ENCODE measurements at places on chromosomes 6 and 20.

- DNase-seq = no peak
Measured at GRCh38 chr20:45358282-45359068, 4.5 kb upstream of the SYS1 start.

GRCh38 chr6:16595514-16596120 is 165.6 kb downstream of the ATXN1 start:
- no peak for DNase-seq

- no peak for DNase-seq
Measured at GRCh38 chr6:133809406-133809805, 79.5 kb upstream of the TCF21 start.

DNA sequence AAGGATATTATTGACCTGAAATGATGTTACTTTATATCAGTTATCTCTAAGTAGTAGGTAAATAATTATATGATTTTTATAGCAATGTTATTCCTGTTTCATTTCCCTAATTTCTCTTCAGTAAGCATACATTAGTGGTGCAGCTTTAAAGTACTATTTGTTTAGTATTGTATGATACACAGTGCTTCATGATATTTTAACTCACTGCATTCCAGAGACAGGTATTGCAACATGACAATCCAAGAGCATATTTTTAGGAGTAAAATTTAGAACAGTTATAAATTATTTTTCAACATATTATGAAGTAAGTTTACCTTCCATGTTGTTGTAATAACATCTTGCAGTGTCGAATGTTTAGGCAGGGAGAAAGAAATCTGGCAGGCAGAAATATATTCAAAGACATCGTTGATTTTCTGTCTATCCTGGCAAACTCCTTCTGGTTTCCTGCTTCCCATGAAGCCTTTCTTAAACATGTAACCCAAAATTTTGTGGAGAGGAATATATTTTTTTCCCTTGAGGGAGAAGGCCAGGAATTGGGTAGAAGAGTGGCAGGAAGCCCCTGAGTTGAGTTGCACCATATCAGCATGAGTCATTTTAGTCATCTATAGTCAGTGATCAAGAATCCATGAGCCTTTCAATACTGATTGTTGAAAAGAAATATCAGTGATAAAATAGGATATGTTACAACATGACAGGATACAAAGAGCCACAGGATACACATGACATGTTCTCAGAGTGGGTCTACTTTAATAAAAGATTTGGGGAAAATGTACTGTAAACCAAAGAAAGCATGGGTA is 29.0 kb upstream of the PTCHD4 start:
- DNase-seq = no peak

- DNase-seq = no peak
Measured at GRCh38 chr6:30841644-30842504, 42.4 kb upstream of the DDR1 start.

DNA sequence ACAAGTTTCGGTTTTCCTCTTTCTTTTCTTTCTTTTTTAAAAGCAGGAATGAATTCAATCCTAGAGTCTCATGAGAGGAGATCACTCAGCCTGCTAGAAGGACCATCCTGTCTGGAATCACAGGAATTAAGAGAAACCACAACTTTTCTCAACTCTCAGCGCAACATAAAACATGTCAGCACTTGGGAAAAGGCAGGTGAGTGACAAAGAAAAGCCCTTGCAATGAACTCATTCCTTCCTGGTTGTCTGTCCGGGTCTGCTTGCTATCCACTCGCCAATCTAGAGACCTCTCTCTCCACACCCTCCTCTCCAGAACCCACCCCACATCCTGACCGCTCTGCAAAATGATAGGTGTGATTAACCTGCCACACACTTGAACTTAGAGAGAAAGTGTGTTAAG is 253.8 kb downstream of the LY86 start:
- DNase-seq = no peak

DNA sequence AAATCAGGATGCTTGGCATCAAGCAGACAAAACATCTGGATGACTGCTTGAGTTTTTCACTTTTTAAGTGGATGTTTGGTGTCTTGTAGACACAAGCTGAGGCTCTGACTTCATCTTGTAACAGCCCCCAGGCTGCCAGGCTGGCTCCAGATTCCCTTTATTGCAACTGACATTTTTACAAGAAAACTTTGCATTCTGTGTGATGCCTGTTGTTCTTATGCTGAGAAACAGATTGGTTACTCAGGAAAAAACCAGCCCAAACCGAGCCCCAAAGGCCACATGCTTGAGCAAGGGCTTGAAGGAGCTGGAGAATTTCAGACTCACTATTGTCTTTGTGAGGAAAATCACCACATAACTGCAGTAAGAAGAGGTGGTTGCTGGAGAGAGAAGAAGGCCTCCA is 98.4 kb upstream of the PREP start:
- no peak for DNase-seq

DNA sequence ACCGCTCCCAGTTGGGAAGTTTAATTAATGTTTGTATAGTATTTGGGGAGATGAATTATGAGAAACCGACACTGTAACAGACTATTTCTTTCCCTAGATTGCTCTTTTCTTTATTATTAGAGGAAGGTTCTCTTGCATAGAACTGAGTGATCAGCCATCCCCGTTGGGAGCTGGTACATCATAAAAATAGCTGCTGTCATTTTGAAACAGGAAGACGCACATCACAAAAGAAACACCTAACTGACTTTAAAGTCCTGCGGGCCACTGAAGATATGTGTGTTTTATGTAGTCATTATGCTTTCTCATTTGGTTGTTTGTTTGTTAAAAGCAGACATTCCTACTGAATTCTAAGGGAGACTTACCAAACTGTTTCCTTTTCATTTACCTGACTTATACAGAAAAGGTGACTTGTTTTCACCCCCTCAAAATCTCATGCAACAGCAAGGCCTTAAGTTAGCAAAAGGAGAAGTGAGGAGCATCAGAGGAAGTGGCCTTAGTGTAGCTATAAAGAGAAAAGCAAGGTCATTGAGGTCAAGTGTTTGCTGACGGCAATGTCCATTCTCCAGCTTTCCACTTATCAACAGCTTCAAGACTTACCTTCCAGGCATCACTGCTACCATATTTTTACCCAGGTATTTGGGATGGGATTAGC is 91.0 kb downstream of the PKHD1 start:
- no peak for DNase-seq

DNA sequence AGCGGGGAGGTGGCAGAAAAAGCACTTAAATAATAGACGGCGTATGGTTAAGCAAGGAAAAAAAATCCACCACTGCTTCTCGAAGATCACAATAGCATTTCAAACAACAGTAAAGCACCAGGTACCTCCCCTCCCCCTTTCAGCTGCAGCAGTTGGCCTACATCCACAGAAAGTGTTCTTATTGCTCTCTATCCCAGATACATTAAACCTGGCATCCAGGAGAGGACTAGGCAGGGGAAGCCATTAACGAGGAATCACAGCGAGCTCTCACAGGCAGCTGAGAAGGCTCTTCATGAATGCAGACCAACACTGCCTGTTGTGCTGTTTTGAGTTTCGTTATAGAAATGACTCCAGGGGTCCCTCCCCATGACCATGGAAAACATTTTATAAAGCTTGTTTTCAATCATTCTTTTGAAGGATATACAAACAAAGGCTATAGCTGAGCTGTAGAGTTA is 11.8 kb downstream of the FYN start:
- DNase-seq = no peak

DNA sequence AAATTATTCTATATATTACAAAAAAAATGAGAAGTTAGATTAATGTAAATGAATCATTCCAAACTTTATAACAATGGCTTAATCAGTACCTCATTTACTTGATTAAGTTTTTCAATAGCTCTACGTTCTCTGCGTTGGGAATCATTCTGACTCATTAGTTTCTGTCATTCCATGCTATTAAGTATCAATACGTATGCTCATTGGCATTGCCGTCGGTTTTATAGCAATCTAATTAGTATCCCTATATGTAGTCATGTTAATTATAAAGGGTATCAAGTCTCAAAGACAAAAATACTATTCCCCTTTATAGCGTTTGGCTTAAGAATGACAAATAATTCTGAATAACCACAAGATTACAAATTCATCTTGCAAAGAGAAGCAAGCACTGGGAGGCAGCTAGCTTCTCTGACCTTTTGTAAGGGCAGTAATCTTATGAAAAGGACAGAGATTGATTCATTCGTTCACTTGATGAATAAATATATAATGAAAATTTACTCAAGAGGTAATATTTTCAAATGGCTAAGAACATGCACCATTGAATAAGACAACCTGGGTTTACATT is 41.8 kb downstream of the OLIG3 start:
- DNase-seq = no peak

DNA sequence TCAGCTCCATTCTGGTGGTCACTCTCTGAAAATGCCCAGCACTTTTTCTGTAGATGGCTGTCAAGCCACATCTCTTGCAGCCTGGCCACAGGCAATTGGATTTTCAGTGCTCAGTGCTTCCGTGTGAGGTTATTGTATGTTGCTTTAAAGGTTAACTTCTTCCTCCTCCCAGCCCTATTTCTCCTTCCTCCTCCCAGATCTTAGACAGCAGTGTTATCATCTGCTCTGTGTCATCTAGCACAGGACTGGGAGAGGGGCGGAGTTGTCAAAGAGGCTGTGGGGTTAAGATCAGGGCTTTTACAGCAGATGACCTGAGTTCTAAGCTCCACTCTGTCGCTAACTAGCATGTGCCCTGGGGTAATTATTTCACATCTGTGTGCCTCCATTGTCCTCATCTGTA is 129.0 kb downstream of the PHACTR3 start:
- DNase-seq = no peak

DNA sequence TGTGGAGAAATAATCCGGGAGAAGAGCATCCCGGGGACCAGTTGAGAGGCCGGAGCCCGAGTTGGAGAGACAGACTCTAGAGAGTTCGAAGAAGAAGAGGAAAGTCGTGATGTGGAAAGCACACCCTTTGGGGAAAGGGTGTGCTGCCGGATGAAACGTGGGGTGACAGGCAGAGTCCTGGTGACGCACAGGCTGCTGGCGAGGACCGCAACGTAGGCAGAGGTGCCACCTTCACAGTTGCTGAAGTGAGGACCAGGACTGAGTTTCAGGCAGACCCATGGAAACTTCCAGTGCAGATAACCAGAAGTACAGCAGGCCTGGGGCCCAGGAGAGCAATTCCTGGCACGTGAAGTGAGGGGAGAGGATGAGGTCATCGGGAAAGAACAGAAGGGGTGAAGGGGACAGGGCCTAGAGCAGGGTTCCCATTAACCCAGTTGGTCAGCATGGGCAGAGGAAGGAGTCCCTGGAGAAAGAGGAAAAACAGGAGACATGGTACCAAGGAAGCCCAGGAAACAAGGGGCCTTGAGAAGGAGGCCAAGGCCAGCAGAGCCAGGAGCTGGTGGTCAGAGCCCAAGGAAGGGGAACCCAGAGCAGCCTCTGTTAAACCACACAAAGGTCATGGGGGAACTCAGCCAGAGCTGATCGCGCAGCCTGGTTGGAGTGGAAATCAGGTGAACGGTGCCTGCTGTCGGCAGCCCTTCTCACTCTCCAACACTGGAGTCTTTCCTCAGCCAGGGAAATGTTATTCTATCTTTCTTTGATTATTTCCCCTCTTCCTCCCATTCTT is 84.1 kb downstream of the PRND start:
- DNase-seq = no peak

DNA sequence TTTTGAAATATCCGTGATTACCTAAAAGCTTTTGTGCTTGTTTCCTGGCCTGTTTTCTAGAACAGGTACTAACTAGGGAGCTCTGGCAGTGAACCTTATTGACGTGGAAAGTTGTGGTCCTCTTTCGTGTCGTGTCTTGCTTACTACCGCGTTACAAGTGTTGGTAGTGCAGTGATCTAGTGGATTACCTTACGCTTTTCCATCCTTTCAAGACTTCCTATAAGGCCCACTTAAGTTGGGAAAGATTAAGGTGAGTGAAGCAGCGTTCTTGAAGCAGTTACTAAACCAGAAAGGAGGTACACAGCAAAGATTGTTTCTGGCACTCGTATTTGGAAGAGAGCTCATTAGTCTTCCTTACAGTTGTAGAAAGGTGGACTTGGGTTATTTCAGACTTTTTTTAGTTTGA is 1.9 kb downstream of the PNRC1 start:
- DNase-seq = no peak

DNA sequence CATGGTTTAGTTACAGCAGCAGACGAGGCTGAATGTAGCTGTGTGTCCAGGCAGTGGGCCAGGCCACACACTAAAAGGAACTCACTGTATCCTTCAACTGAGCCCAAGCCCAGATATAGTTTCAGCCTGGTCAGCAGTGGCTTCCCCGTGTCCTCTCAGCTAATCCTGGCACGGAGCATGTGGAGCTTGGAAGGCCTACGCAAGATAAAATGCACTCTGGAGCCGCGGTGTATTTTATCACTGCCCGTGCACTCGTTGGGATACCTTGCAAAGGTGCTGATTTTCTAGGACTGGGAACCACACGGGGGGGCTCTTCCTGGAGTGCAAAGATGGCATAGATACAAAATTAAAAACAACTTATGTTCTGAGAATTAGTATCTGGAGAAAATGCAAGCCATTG is 48.4 kb upstream of the IYD start:
- no peak for DNase-seq

Measured in stimulated activated CD8-positive, alpha-beta memory T cell treated with anti-CD3 and anti-CD28 coated beads, Interleukin-7, amount 100 ng/mL, for 48 hours (primary cell).